Aorta (tissue), 5 donors: ENCODE measurements at places on chromosomes 7 and 10. TPM values are rescaled to one million over a fixed set of nuclear protein-coding genes. Genes with fewer than 3 reads are reported as not detected.

The C10orf71 gene
- 0.13 TPM for polyA plus RNA-seq

The TRPV5 gene
- polyA plus RNA-seq = not detected

The PLEKHA8 gene
- 5.5 TPM for polyA plus RNA-seq

The WDR86 gene
- polyA plus RNA-seq = 0.18 TPM

The GDF2 gene
- not detected for polyA plus RNA-seq

The TMEM273 gene
- 7.8 TPM for polyA plus RNA-seq

The IQUB gene
- not detected for polyA plus RNA-seq

The TPST1 gene
- polyA plus RNA-seq = 7.1 TPM

The OPALIN gene
- not detected for polyA plus RNA-seq

The PRRT4 gene
- not detected for polyA plus RNA-seq

The PLXDC2 gene
- 27.7 TPM for polyA plus RNA-seq

The DOCK1 gene
- polyA plus RNA-seq = 10.9 TPM

The CTTNBP2 gene
- 1.2 TPM for polyA plus RNA-seq

DNA sequence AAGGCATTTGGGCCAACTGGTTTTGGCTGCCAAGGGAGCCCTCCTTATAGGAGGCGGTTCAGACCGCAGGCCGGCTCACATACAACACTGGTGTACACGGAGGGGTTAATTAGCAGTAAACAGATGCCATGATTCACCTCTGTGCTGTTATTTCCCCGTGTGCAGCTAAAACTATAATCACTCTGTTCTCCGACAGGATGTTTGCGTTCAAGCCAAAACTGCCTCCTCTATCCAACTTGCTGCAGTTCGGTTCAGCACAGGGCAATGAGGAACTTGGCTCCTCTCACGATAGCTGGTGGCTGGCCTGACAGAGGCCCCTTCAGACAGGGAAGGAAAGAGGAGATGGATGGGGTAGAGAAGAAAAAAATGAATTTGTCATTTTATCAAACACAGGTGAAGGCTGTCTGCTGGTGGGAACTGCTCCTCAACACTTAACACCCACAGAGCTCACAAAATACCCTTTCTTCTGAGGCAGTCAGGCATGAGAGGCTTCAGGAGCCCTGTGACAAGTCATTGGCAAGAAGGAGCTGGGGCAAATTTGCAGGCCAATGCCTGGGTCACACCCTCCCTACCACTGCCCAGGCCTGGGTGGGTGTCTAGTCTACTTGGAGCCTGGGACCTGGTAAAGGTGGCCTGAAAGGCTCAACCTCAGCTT lies 24.0 kb downstream of the KCNMA1 start:
- H3K27me3 ChIP-seq = no peaks in the 10 kb centered on the region
- H3K4me3 ChIP-seq = no peak overlapping the region
- no peaks in the 10 kb centered on the region for H3K36me3 ChIP-seq
- H3K27ac ChIP-seq = peak overlapping the region; percentile 58
- DNase-seq = no peak
- H3K4me1 ChIP-seq = peaks cover 6% of the 10 kb centered on the region

DNA sequence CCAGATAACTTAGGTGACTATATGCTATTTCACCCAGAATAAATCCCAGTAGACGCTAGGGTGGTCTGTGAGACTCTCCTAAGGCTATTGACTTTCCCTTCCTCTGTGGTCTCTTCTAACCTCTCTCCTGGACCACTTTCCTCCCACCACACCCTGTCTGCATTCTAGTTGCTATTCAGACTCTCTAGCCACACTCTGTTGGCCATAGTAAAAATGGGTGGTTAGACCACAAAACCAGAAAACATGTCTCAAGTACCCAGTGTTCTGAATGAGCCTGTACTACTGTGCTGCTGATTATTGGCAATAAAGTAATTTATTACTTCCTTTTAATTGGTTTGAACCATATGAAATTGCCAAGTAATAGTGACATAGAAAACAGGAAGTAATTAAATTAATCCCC lies 240.8 kb downstream of the KIF20B start:
- H3K4me1 ChIP-seq = no peaks in the 10 kb centered on the region
- H3K27ac ChIP-seq = no peak overlapping the region

- H3K27ac ChIP-seq = no peak overlapping the region
- H3K4me3 ChIP-seq = no peak overlapping the region
- no peak for DNase-seq
- H3K27me3 ChIP-seq = no peaks in the 10 kb centered on the region
Measured at GRCh38 chr7:116711790-116712189, 39.8 kb downstream of the MET start.

GRCh38 chr10:132477398-132478340 lies 59.9 kb upstream of the INPP5A start:
- H3K27me3 ChIP-seq = no peaks in the 10 kb centered on the region
- H3K4me3 ChIP-seq = no peak overlapping the region
- no peaks in the 10 kb centered on the region for H3K4me1 ChIP-seq
- no peak overlapping the region for H3K27ac ChIP-seq
- DNase-seq = peak; percentile 65

GRCh38 chr7:129162732-129163131 lies 18.2 kb downstream of the TSPAN33 start:
- no peak for DNase-seq
- no peak overlapping the region for H3K4me3 ChIP-seq
- no peaks in the 10 kb centered on the region for H3K27me3 ChIP-seq
- H3K27ac ChIP-seq = no peak overlapping the region
- no peaks in the 10 kb centered on the region for H3K36me3 ChIP-seq
- H3K4me1 ChIP-seq = no peaks in the 10 kb centered on the region

GRCh38 chr7:48088559-48089045 lies 463 bp upstream of the UPP1 start:
- no peaks in the 10 kb centered on the region for H3K4me1 ChIP-seq
- no peaks in the 10 kb centered on the region for H3K36me3 ChIP-seq
- peak overlapping the region; percentile 16 for H3K4me3 ChIP-seq
- no peaks in the 10 kb centered on the region for H3K27me3 ChIP-seq

GRCh38 chr7:66728571-66728970 lies 12.0 kb upstream of the RABGEF1 start:
- H3K27me3 ChIP-seq = no peaks in the 10 kb centered on the region
- no peaks in the 10 kb centered on the region for H3K36me3 ChIP-seq
- H3K4me3 ChIP-seq = no peak overlapping the region
- no peak overlapping the region for H3K27ac ChIP-seq
- no peak for DNase-seq
- no peaks in the 10 kb centered on the region for H3K4me1 ChIP-seq

DNA sequence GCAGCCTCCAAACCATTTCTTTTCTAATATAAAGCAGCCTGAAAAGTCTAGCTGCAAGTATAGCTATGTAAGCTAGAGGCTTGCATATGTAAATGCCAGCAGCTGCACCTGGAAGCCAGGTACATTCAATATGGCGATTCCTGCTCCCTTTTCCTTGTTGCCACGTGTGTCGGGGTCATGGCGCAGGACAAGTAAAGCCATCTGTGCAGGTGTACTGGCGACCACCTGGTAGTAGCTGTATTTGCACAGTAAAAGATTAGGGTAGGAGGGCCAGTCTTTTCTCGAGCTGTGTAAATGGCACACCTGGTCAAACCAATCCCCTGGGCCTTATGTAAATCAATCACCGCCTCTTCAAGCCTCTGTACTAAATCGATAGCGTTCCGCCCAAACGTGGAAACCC lies 484.5 kb downstream of the MAGI2 start:
- H3K4me1 ChIP-seq = no peaks in the 10 kb centered on the region
- H3K27me3 ChIP-seq = no peaks in the 10 kb centered on the region
- no peak overlapping the region for H3K4me3 ChIP-seq
- H3K27ac ChIP-seq = no peak overlapping the region
- H3K36me3 ChIP-seq = no peaks in the 10 kb centered on the region

DNA sequence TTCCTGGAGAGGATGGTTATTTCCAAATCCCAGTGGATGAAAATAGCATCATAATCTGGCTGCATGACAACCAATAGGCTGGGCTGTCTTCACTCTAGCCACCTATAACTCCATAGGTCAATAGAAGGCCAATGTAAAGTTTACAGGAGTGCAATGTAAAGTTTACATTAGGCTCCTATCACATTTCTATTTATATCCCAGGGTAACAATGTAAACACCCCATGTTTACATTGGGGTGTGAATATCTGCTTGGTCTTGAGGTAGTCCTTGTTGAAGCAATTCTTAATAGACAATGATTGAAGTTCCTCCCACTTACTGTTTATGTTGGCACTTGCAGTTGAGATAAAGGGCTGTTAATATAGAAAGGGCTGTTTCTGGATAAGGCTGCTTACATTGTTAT lies 21.5 kb downstream of the CH25H start:
- H3K4me1 ChIP-seq = no peaks in the 10 kb centered on the region
- DNase-seq = no peak
- no peaks in the 10 kb centered on the region for H3K36me3 ChIP-seq
- H3K27me3 ChIP-seq = no peaks in the 10 kb centered on the region

DNA sequence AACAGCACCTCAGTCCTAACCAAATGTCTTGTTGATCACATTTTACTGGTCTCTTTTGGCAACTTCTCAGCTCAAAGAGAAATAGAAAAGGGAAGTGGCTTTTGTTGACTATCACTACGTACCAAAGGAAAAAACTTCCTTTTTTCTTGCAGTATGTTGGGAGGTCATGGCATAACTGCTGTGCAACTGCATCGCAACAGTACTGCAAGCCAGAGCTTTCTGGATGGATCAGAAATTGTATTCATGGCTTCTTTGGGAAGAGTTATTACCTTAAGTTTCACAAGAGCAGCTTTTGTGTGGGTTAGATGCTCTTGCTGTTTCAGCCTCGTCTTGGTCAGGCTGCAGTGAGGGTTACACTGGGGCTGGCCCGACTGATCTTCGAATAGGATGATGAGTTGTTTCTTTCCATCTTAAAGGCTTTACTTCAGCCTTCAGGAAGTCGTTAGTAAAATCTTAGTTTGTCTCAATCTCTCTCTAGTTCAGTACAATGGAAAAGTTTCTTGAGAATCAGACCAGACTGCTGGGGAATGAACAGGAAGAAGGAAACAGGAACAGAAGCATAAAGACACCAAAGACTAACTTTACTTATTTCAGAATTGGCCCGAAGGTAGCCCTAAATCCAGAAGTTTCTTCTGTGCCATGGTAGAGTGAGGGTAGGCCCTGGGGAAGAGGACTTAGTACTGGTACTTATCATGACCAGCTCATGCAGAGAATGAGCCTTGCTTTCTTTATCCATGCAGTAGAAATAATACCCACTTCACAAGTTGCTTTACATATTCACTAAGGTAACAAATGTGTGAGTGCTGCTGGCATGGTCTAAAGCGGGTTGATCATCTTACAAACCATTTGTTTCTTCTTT lies 153.6 kb downstream of the CELF2 start:
- no peaks in the 10 kb centered on the region for H3K4me1 ChIP-seq
- no peaks in the 10 kb centered on the region for H3K27me3 ChIP-seq
- H3K36me3 ChIP-seq = no peaks in the 10 kb centered on the region

- DNase-seq = no peak
- no peak overlapping the region for H3K4me3 ChIP-seq
- H3K36me3 ChIP-seq = no peaks in the 10 kb centered on the region
- no peaks in the 10 kb centered on the region for H3K27me3 ChIP-seq
- no peak overlapping the region for H3K27ac ChIP-seq
Measured at GRCh38 chr10:8455181-8455580, 400.7 kb downstream of the GATA3 start.

- H3K4me1 ChIP-seq = no peaks in the 10 kb centered on the region
- no peaks in the 10 kb centered on the region for H3K36me3 ChIP-seq
- no peak for DNase-seq
Measured at GRCh38 chr7:120064565-120064964, 208.4 kb upstream of the KCND2 start.

DNA sequence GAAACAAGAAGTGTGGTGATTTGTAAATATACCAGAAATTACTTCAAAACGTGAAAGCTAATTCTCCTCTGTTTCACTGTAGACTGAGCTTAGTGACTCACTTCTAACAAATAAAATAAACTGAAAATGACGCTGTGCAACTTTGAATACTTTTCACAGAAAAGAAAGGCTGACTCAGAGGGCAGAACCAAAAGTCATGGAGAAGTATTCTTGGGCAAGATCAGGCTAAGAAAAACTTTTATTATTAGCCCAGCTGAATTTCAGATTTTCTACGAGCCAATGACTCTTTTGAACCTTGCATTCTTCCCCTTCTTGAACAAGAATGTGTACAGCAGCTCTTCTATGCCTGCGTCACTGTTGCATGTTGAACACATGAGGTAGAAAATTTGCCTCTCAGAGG lies 527.3 kb upstream of the GHITM start:
- no peak overlapping the region for H3K27ac ChIP-seq
- no peaks in the 10 kb centered on the region for H3K27me3 ChIP-seq
- no peaks in the 10 kb centered on the region for H3K36me3 ChIP-seq
- no peak for DNase-seq

- H3K27me3 ChIP-seq = no peaks in the 10 kb centered on the region
- H3K4me1 ChIP-seq = no peaks in the 10 kb centered on the region
- no peaks in the 10 kb centered on the region for H3K36me3 ChIP-seq
- peak overlapping the region; percentile 97 for H3K4me3 ChIP-seq
Measured at GRCh38 chr10:110872984-110873923, 1.5 kb downstream of the PDCD4 start.

DNA sequence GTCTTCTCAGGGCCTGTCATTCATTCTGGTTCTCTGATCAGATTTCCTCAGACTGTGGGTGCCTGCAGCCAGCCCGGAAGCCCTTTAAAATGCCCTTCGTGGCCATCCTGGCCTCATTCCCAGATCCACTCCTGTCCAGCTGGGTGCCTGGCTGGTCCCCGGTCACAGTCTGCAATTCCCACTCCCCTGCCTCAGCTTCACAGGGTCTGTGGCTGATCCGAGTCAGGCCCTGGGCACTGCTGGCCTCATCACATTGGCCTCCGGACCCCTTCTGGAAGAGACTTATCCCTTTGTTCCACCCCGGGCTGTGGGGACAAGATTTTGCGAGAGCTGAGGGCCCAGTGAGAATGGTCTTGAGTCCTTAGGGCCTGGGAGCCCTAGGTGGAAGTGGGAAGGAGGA lies 12.1 kb downstream of the DOCK1 start:
- no peak for DNase-seq
- H3K36me3 ChIP-seq = no peaks in the 10 kb centered on the region
- H3K4me3 ChIP-seq = no peak overlapping the region
- H3K27me3 ChIP-seq = no peaks in the 10 kb centered on the region

GRCh38 chr7:70520611-70521010 lies 611.3 kb upstream of the GALNT17 start:
- H3K4me3 ChIP-seq = no peak overlapping the region
- no peak for DNase-seq
- no peaks in the 10 kb centered on the region for H3K36me3 ChIP-seq
- no peaks in the 10 kb centered on the region for H3K27me3 ChIP-seq

- DNase-seq = no peak
- H3K27me3 ChIP-seq = no peaks in the 10 kb centered on the region
- H3K4me1 ChIP-seq = peaks cover 15% of the 10 kb centered on the region
- no peak overlapping the region for H3K4me3 ChIP-seq
Measured at GRCh38 chr7:92279396-92280031, 33.7 kb downstream of the ANKIB1 start.

DNA sequence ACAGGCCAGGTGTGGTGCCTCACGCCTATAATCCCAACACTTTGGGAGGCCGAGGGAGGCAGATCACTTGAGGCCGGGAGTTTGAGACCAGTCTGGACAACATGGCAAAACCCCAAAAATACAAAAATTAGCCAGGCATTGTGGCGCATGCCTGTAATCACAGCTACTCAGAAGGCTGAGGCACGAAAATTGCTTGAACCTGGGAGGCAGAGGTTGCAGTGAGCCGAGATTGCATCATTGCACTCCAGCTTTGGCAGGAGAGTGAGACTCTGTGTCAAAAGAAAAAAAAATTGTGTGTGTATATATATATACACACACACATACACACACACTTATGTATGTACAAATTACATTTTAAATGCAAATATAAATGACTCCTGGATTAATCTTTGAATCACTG lies 76.8 kb upstream of the LRRN3 start:
- no peaks in the 10 kb centered on the region for H3K27me3 ChIP-seq
- no peak overlapping the region for H3K27ac ChIP-seq
- no peaks in the 10 kb centered on the region for H3K4me1 ChIP-seq
- H3K36me3 ChIP-seq = no peaks in the 10 kb centered on the region
- no peak overlapping the region for H3K4me3 ChIP-seq

GRCh38 chr7:20217193-20217948 lies at the start of gene MACC1:
Gene MACC1, minus strand, starts transcription at chr7:20217384. Its CDS starts 55,522 bp downstream, at chr7:20161862.
- no peak within 1 kb of the TSS for H3K27ac ChIP-seq
- H3K27me3 ChIP-seq = no peaks in the 10 kb centered on the region
- peak; percentile 52 for DNase-seq
- no peak within 1 kb of the TSS for H3K4me3 ChIP-seq
- H3K4me1 ChIP-seq = no peaks in the 10 kb centered on the region
- H3K36me3 ChIP-seq = no peaks in the 10 kb centered on the region
